Pons (tissue), 1 donor: ENCODE measurements at places on chromosomes 7 and 10.
A peak's percentile ranks its signal among the peaks of the same experiment; 100 is the strongest.

GRCh38 chr10:31090894-31091607 lies 59.4 kb upstream of the ZNF438 start:
- DNase-seq: no peak

GRCh38 chr10:76736815-76737618 lies 900.6 kb downstream of the KCNMA1 start:
- no peak for DNase-seq

DNA sequence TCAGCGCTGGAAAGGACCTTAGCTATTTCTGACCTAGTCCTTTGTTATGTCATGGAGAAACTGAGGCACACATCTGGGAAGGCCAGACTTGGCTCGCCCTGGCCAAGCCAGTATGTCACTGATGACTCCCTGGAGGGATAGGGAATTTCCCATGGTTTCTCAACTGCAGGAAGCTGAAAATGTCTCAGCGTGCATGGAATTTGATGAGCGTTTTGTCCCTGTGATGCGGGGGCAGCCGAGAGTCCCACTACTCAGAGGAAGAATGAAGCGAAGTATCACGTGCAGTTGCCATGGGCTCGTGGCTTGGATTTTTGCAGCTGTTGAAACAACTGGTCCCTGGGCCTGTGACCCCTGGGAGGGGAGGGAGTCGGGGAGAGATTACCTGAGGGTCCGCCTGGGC lies 44.8 kb downstream of the CLIP2 start:
- DNase-seq: no peak

DNA sequence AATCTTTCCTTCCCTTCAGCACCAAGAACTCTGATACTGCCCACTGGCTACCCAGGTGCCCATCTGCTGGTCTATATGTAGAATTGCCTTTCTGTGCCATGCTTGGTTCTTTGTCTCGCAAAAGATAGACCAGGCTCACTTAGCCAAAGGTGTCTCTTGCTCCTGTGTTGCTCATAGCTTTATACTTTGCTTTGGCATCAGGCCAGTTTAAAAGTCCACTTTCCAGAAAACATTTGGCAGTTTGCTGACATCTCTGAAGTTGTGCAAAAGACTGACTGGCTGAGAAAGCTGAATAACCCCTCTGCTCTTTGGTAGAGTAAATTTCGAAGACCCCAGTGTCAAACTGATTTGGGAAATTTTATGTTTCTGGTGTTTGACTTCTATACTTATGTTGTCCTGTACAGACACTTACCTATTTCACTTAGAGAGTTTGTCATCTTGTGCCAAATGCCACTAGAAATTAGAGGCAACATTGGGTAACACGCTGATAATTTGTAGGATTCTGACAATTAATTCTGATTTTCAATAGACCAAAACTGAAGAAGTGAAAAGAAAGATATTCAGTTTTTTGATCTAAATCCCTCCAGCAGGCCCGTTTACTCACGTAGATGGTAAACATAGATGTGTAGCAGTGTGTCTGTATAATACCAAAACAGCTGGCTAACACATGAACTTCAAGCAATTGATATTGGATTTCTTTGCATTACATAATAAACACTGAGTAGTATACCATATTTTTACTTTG lies 91.1 kb downstream of the CPED1 start:
- DNase-seq: no peak

- DNase-seq: no peak
Measured at GRCh38 chr10:16835228-16835627, 18.0 kb upstream of the RSU1 start.

- DNase-seq: peak; percentile 95
Measured at GRCh38 chr10:6507311-6507710, 72.8 kb downstream of the PRKCQ start.

DNA sequence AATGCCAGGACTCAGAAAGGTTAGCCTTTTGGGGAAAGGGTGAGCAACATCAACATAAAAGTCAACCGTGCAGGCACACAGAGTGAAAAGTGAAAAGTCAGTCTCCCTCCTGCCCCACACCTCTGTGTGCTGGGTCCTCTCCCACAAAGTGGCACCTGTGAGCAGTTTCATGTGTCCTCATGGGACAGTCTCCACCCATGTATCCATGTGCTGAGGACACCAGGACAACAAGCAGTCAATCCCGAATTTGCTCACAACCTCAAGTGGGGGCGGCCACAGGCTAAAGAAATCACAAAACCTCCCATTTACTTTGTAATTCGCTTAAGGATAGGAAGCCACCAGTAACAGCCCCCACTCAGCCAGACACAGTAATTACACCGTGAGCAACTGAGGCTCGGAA lies 97.4 kb downstream of the ARHGAP22 start:
- no peak for DNase-seq

GRCh38 chr7:69402696-69403095 lies 195.6 kb upstream of the AUTS2 start:
- no peak for DNase-seq
